RPMI7951 (cell line): ENCODE measurements at places on chromosomes 11 and 22.
A peak's percentile ranks its signal among the peaks of the same experiment; 100 is the strongest.

GRCh38 chr11:126791446-126791845 lies 209.1 kb downstream of the KIRREL3 start:
- no peak for DNase-seq

GRCh38 chr11:32006799-32007388 lies 84.0 kb upstream of the RCN1 start:
- DNase-seq: peak; percentile 62

DNA sequence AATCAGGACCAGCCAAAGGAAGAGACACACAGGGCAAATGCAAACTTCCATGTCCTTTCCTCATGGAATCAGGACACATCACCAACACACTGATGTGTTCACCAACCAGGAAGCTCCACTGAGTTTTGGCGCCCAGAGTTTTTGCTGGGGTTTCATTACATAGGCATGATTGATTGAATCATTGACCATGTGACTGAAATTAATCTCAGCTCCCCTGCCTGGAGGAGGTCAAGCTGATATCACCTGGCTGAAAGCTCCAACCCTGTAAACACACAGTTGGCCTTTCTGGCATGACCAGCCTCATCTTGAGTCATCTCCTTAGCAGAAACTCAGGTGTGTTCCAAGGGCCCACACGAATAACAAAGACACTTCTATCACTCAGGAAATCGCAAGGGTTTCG lies 133.2 kb downstream of the TRIM29 start:
- no peak for DNase-seq

DNA sequence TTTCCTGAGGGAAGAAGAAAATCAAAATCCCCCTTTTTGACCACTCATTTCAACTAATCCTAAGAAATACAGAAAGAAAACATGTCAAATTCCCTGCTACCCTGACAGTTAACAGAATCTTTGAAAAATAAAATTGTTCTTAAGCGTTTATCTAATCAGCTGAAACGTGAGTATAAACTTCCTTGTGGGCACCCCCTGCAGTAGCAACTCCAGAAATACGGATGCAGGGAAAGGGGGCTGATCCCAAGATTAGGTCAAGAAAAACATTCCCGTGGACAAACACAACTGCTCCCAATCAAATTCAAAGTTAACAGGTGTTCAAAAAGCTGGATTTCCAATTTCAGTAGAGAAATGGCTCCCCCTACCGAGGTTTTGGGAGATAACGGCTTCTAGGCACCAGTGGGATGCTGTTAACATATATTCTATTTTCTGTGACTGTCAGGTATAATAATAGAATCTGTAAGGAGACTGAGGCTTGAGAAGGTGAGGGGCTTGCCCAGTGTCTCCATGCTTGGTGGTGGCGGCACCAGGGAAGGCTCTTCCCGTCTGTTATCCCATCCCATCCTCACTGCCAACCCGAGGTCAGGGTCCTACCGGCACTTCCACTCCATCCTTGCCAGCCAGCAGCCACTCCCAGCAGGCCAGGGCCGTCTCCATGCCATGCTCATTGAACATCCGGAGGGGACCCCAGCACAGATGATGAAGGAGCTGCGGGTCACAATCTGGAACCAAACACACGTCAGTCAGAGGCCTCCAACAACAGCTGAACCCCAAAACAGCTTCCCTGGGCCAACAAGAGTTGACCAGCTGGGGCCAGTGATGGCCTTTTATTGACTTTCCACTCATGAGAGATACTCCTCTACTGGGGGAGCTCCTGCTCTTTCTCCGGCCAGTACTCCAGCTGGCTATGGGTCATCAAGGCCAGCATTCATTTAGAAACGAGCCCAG lies 32.0 kb upstream of the SERPIND1 start:
- DNase-seq: peak; percentile 31

- peak; percentile 99 for DNase-seq
Measured at GRCh38 chr11:131889146-131889577, 518.7 kb downstream of the NTM start.

DNA sequence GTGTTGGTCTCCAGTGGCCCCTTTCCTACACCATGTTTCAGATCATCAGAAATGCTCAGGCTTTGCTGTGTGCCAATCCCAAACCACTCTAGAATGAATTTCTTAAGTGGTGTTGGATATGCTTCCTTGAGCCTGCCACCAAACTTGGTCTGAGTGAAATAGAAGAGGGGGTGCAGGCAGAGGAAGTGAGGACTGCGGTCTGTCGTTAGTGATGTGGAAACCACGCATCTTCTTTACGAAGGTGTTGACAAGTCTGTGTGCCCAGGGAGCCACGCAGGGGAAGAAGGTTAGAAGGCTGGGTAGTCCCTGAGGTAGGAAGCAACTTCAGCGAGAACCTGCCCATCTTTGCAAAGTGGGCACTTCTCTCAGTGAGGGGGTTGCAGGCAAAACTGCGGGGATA lies 187.4 kb upstream of the NAV2 start:
- no peak for DNase-seq

DNA sequence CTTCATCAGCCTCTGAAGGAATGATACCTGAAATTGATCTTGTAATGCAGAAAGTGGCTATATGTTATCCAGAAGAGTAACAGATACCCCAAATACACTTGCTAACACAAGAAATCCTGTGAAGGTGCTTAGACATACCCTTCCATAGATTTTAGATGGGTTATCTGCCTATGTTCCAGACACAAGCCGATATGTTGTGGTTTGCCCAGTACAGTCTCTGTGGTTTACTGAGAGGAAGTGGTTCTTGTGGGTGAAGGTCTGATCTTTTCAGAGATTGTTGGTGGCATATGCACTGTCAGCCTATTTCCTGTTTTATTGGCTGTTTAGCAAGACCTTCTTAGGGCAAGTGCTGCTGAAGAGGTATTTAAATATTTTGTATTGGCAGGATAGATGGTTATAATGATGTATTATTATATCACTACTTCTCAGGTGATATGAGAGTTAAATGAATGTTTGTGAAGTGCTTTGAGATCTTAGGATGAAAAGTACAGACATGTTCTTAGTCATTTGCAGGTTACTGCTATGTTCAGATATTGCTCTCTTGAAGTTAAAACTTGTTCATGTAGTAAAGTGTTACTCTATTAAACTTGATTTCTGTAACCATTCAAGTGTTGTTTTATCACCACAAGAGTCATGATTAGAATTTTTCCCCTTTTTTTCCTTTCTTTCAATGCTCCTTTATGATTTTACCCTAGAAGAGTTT lies 8.2 kb downstream of the ARHGEF12 start:
- DNase-seq: peak; percentile 90

DNA sequence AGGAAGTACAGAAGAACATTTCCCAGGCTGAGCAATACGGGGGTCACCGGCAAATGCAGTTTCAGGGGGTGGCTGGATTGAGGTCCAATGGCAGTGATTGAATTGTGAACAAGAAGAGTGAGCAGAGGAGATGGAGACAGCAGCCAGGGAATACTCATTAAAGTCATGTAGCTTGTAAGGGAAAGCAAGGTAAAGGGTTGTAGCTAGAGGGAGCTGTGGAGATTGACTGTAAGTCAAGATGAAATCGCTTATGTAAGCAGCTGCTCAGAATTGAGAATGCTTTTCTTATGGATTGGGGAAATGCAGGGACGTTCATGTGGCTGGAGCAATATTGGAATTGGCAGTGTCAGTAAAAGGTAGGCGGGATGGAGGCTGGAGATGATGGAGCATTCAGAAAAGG lies 111.4 kb upstream of the TBCEL start:
- DNase-seq: peak; percentile 37

DNA sequence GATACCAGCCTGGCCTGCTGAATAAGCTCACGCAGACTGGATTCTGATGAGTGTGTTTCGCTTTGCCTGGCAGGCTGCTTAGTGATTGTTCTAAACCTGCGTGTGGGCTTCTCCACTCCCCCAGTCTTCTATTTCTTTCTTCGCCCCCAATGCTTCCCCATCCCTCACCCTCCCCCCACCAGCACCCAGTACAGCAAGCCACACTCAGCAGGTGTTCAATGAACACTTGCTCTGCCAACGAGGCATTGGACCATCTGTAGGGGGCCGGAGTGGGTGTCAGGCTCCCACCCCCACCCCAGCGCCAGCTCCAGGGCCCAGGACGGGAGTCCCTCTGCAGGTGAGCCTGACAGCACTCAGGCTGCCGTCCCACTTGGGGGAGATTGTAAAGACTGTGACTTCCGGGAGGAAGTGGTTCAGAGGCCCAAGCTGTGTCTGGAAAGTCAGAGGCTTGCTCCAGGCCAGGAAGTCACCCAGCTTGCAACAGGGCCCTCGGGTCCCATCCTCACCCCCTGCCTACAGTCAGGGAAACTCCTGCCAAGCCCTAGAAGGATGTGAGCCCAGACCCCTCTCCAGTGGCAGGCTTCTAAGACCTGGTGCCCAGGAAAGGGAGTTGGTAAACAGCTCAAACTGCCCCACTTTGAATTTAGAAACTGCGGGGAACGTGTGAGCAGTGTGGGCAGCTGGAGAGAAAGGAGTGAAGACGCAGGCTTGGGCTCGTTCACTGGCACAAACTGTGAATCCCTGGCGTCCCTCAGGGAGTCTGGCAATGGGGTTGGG lies 66.3 kb upstream of the PRDM11 start:
- DNase-seq: no peak

DNA sequence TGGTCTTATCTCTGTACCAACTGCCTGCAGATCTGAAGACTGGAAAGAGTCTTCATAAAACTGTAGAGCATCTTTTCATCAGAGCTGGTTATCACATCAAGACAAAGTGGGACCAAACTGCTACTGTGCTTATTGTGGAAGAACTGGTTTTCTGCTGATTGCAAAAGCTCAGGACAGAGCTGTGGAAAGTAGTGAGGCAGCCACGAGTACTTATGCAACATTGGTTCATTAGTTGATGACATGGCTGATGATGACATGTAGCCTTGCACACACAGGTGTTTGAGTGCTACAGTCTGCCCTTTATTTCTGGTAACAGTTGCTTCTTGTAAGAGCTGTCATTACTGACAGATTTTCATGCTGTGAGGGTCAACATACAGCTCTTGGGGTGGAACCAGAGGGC lies 185.4 kb upstream of the GUCY1A2 start:
- no peak for DNase-seq

- DNase-seq: no peak
Measured at GRCh38 chr11:76314741-76315090, 66.2 kb downstream of the THAP12 start.

DNA sequence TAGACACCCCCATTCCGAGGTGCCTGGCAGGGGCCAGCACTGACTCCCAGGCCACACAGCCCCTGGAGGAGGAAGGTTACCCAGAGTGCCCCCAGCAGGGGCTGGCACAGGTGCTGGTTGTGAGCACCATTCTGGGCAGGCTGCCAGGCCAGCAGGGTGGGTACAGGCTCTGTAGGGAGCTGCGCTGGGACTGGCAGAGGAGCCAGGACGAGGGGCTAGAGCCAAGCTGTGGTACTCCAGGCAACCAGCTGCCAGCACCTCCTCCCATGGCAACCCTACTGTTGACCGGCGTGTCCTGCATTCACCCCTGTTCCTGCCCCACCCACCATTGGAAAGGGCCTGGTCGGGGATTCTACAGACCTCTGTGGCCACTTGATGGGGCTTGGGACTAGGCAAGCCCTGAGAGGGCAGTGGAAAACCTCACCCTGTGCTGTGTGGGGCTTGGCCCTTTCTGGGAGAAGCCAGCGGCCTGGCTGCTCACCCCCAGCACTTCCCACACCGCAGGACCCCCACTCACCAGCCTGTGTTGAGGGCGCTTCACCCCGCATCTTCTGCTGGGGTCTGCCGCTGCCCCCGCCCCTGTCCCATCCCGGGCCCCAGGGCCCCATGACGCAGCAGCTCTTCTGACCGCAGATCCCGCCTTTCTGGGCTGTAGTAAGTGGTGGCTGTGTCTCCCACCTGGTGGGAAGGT lies 1.9 kb downstream of the CLDN5 start:
- DNase-seq: no peak

DNA sequence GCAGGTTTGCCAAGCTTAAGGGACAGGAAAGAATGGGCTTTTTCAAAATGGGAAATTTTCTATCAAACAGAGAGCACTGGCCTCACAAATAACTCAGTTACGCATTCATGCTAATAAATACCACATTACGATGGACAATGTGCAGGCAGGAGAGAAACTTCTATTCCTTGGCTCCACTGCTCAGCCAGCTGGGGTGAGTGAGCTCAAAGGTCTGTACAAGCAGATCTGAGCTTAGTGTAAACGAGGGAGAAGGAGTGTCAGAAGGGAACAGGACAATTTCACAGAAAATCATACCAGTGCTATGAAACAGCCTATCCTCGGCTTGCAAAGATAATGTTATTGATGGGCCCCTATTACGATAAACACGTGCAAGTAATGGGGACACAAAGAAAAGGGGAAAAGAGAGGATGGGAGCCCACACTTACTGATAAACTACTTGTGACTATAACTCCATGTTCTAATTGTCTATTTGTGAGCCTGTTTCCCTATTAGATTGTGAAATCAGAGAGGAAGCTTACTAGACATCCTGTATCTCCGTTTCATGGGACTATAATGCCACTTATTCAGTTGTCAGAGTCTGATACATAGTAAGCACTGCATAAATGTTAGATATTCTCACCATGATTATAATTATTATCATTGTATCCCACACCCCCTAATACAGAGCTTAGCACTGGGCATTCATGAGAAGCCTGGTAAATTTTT lies 46.3 kb downstream of the AMOTL1 start:
- DNase-seq: no peak

GRCh38 chr11:37298173-37298572 lies 700.1 kb upstream of the RAG2 start:
- no peak for DNase-seq

DNA sequence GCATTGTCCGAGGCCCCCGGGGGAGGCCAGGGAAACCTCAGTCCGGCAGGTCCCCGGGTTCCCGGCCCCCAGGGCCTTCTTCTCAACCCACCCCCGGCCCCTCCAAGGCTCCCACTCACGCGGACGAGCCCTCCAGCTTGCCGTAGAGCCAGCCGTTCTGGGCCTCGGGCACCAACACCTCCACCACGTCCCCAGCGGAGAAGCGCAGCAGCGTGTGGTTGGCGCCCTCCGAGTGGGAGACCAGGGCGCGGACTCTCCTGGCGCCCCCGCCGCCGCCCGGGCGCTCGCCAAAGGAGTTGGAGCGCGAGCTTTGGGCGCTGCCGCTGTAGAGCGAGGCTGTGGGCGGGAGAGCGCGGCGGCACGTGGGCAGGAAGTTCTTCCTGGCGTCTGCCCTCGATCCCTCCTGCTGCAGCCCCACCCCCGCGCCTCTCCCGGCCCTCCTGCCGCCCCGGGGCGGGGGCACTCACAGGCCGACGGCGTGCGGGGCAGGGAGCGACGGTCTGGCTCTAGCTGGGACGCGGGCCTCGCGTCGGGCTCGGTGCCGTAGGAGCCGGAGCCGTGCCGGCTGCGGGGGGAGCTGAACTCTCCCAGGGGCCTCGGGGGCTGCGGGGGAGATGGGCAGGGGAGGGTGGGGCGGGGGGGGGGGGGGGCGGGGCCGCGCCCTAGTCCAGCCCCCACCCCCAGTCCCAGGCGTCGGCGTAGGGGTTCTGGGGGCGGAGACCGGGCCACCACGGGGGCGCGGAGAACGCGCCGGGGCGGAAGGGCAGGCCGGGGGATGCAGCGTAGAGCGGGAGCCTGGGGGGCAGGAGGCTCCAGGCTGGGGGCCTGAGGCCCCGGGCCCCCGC lies 4.9 kb upstream of the SLC16A8 start:
- peak; percentile 33 for DNase-seq

- no peak for DNase-seq
Measured at GRCh38 chr11:12834630-12835029, 160.4 kb downstream of the TEAD1 start.
